ENCODE measurements at places on chromosomes 1 and 21.

- no peak for DNase-seq
Observed at GRCh38 chr1:94535879-94536278, 5.7 kb downstream of the F3 start.

DNA sequence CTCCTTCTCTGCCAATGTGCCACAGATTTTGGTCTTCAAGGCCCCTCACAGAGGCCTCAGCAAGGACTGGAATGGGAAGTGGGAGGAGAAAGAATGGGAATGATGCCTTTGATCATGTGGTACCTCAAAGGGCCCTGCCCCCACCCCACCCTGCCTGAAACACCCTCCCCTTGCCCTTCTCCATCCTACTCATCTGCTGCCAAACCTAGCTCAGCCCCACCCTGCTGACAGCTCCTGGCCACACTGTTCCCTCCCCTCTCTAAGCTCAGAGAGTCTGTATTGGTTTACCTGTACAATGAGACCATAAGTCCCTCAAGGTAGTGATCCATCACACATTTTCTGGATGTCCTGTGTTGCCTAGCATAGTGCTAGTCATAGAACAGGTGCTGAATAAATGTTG lies 6.7 kb upstream of the ARHGAP30 start:
- no peak for DNase-seq

- DNase-seq: no peak
Observed at GRCh38 chr21:39730418-39731157, 14.4 kb upstream of the IGSF5 start.

DNA sequence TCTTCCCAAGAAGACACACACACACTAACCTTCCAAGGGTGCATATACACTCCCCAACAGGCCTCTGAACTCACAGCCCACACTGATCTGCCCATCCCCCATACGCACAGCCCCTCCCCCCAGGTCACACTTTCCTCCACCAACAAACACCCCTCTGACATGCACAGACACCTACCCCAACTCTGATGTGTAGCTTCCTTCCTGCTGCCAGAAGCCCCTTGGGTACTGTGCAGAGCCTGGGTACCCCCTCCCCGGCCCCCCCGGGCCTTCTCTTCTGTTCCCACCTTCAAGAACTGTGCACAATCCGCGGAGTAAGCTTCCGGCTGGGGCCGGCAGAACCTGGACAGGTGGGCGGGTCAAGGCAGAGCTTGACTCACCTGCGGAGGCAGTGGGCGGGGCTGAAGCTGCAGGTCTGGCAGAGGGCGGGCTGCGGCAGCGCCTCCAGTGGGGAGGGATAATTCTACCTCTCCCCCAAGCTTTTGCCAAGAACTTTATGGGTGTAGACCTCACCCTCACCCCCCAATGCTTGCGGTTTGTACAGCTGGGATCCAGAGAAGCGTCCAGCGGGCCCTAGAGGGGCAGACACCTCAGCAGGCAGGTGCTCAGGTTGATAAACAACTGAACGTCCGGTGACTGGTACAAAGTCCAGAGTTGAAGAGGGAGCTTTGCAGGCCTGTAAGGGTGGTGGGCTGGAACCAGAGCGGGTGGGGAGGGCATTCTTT lies at the start of gene C1orf210:
C1orf210 (minus strand) TSS at position 313 of the 722 bp plus-strand sequence. CDS start 2,311 bp downstream, outside the sequence.
- DNase-seq: no peak
